ENCODE measurements at places on chromosomes 16 and 17.
A peak's percentile ranks its signal among the peaks of the same experiment; 100 is the strongest.

DNA sequence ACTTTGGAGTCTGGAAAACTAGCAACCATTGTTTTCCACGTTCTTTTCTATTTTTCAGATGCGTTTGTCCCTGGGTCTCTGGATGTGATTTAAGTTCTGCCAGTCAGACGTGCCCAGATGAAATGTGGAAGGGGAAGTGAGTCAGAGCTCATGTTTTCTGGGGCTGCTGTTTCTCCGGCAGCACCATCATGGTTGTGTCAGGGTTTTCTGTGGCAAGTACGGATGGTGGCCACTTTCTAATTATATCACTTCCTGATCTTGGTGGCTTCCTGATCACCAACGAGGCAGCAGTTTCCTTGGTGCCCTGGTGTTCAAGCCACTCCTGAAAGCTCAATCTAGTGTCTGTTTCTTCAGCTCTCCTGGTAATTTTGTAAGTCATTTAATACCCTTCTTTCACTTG lies 31.4 kb upstream of the PMFBP1 start:
- no peak for DNase-seq

GRCh38 chr17:27494192-27495091 lies 38.2 kb downstream of the KSR1 start:
- DNase-seq: no peak

DNA sequence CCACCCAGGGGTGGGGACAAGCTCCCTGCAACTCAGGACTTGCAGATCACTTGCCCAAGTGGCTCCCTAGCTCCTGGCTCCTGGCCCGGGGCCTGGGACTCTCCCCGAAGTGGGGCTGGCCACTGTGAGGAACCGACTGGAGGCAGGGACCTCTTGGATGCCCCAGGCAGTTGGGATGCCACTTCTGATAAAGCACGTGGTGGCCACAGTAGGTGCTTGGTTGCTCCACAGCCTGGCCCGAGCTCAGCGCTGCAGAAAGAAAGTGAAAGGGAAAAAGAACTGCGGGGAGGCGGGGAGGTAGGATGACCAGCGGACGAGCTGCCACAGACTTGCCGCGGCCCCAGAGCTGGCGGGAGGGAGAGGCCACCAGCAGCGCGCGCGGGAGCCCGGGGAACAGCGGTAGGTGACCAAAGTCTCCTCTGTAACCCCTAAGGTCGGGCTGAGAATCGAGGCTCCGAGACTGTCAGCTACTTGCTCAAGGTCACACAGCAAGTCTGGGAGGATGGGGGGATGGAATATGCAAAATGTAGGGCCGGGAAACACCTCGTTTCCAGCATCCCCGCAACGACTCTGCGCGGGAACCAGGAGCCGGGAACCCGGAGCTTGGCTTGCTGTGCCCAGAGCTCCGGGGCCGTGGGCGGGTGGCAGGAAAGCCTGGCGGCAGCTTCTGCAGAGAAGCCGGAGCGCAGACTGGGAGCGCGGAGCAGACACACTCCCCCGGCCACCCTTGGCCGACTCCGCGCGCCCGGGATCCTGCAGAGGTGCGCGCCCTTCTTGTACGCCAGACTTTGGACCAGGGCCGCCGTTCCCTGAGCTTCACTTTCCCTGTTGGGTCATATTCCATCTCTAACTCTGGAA lies 1.9 kb downstream of the CIITA start:
- no peak for DNase-seq

GRCh38 chr16:31356566-31357323 lies 1.8 kb downstream of the ITGAX start:
- no peak for DNase-seq

- no peak for DNase-seq
Measured at GRCh38 chr17:4480929-4481898, 17.5 kb upstream of the SPNS2 start.

DNA sequence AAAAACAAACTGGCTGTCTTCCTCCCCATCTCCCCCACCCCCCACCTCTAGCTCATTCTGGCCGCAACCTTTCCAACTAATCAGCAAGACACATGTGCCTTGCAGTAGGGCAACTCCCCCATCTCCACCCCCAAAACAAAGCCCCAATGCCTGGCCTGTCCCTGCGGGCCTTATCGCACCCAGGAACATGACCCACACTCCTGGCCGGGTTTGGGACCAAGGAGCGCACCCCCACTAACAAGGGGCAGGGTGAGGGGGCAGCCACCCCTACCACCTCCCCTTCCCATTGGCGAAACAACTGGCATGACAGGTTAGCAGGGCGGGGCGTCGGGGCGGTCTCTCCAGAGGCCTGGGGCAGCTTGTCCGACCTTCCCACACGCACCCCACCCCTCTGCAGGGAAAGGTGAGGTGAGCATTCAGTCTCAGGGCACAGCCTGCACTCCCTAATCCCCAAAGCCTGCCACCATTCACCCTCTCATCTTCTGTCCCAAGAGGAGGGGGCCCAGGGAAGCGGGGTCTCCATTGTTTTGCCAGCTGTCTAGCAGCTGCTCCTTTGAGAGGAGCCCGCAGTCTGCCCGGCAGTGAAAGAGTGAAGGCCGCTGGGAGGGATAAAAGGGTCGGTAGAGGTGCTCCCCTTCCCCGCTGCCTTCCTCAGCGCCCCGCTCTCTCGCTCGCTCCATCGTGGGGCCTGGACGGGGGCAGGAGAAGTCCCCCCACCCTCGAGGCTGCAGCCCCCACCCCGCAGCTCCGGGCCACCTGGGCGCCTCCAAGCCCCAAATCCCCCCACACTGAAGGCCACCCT lies 765 bp downstream of the MYO18A start:
- no peak for DNase-seq

GRCh38 chr17:11598274-11599221 lies at the start of gene DNAH9:
DNAH9 (plus strand) TSS chr17:11598470; CDS start chr17:11598499, 29 bp downstream.
- no peak for DNase-seq

GRCh38 chr17:44604768-44605485 lies 47.6 kb downstream of the FZD2 start:
- no peak for DNase-seq

DNA sequence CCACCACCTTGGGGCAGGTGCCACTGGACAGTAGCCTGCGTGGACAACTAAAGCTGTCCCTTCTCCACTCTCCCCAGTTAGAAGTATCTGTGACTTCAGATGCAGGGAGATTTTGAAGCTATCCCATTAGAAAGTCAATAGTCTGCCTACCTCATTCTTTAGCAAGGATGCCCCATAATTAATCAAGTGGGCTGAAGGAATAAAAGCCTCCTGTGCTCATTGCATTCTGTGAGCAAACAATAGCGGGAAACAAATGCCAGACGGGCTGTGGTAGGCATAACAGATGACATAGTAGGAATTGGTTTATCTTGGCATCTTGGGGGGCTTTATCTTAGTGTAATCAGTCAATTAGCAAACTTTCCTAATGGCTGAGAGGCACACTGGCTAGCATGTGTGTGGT lies 96.7 kb upstream of the HSBP1 start:
- DNase-seq: no peak

GRCh38 chr17:13462673-13463124 lies 139.0 kb downstream of the HS3ST3A1 start:
- no peak for DNase-seq

DNA sequence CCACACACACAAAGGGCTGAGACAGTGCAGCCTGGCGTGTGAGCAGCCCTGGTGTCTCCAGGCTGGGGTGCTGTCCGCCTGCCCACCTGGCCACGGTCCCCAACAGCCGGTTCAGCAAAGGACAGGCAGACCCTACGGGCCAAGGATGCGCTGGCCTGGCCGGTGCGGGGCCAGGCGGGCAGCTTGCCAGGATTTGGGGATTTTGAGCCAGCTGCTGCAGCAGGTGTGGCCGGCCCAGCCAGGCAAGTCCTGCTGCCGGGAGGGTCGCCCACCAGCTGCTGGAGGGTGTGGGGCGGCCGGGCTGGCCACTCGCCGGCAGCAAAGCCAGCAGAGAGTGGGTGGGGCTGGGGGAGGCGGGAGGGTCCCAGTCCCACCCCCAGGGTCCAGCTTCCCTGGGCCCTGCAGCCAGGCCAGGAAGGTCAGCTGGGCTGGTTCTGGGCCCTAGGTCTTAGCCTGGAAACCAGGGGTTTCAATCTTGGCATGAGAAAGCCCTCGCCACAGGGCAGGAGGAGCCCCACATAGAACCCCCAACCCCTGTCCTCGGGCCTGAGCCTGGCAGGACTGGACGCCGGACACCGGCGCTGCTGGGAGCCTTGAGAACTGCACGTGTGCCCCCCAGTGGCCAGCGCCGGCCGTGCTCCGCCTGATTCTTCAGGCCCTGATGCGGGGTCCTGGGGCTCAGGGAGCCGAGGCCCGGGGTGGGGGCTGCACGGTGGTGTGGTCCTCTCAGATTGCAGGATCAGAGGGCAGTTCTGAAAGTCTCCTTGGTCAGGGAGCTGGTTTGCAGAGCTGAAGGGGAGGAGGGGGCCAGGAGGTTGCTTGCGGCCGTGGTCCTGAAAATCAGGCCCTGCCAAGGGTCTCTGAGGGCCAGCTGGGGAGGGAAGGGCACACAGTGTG lies 17.6 kb upstream of the SSTR5 start:
- DNase-seq: peak; percentile 35

DNA sequence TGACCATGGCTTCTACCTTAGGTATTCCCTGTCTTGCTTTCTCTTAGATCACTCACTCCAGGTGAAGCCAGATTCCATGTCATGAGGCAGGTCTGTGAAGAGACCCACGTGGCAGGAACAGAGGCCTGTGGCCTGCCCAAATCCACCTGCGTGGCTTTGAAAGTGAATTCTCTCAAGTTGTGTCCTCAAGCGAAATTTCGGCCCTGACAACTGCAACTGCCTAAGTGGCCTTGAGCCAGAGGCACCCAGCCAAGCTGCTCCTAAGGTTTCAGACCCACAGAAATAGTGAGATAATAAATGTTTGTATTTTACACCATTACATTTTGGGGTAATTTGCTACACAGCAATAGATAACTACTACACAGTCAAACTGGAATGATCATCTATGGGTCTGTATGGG lies 497.9 kb downstream of the XYLT1 start:
- DNase-seq: no peak

DNA sequence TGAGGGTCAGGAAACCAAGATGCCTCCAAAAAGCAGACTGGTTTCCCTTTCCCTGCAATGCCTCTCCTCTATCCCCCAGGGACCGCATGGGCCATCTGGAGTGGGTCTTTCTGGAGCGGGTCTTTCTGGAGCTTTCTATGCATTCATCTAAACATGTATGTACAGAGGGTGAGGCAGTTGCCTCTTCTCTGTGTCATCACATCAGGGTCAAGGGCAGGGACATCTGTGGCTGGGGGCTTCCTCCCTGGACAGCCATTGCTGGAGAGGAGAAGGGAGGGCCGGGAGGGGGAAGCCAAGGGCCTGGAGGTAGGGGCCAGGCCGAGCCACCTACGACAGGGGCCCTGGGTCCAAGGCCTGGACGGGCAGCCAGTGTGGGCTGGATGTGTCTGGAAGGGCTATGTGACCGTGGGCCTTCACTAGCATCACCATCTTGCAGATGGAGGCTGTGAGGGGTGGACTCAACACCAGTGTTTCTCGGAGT lies 840 bp downstream of the ADCY7 start:
- no peak for DNase-seq

DNA sequence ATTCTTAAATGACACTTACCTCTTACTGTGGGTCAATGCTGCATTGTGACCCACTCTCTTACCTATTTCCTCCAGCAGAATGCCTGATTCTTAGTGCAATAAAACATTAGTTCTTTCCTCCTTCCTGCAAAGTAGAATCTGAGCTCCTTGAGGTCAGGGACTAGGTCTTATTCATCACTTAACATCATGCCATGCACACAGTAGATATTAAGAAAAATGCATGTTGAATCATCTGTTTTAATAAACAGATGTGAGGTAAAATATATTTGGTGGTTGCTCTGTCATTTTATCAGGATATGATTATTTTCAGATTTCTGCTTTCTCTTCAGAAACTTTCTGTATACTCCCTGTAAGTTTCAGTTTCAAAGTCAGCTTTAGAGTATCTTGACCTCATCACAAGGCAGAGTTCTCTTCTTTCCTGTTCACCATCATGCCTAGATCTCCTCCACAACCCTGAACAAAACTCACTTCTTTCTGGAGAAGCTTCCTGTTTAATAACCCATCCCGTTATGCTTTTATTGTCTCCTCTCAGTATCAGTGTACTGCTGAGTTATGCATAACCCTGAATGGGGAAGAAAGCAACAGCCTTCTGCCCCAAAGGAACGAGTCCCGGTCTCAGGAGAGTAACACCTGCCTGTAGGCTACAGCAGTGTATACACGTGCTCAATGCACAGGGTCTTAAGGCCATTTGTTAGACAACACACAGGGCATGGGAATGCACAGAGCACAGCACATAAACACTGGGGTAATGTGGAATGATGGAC lies 30.3 kb upstream of the SUPT4H1 start:
- no peak for DNase-seq

DNA sequence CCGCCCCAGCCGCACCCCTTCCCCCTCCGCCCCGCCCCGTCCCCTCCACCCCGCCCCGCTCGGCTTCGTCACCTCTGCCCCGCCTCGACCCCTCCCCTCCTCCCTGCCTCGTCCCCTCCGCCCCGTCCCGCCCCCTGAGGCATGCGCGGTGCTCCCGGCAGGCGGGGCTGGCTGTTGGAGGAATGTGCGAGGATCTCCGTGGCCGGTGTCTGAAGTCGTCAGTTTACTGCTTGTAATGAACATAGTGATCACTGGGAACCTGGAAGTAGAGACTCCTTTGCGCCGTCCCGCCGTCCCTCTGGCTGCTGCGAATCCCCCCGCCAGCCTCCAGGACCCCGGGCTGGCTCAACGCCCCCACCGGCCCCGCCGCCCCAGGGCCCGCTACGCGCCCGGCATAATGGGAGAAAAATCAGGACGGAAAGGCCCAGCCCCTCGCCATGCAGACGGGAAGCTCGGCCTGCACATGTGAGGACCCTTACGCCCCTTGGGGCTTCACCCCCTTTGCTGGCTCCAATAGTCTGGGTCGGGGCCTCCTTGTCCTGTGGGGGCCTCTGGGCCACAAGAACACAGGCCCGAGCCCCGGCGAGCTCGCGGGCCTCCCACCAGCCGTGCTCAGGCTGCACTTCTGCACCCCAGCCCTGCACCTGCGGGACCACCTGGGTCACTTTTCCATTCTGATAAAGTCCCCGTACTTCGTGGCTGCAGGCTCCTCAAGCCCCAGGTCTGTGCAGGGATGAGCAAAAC lies 743.1 kb downstream of the KCNJ18 start:
- DNase-seq: no peak

GRCh38 chr16:4908854-4909401 lies 28.0 kb downstream of the PPL start:
- DNase-seq: no peak
